ENCODE measurements at places on chromosomes 11 and 22.
A peak's percentile ranks its signal among the peaks of the same experiment; 100 is the strongest.

DNA sequence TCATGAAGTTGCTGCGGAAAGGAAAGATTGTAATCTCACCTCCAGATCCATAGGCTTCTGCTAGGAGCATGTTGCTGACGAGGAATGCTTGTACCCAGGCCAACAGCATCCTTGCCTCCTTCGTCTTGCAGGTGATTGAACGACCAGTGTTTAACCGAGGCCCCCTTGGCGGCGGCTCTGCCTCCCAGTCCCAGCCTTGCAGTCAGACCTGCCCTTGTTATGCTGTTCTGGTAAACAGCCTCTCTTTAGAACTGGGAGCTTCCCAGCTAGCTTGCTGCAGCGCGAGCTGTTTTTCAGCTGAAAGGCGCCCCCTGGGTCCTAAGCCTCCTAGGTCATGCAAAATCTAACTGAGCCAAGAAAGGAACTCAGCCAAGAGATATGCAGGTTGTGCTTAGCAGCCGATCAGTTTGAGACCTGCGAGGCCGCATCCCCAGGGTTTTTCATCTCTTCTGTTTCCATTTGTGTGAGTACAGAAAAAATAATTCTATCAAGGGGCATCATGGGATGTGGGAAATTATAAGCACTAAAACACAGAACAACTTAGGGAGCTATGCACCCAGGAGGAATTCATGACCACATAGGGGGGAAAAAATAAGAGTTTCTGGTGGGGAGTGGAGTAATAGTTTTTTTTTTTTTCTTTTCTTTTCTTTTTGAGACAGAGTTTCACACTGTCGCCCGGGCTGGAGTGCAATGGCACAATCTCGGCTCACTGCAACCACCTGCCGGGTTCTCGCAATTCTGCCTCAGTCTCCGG lies at the start of gene PIK3IP1:
Gene PIK3IP1 (minus strand): TSS at position 253 of the 754 bp plus-strand sequence. CDS start 144 bp downstream, at position 109.
- peak; percentile 70 for DNase-seq

GRCh38 chr11:1064167-1064566 lies 10.5 kb upstream of the MUC2 start:
- DNase-seq, result no peak

DNA sequence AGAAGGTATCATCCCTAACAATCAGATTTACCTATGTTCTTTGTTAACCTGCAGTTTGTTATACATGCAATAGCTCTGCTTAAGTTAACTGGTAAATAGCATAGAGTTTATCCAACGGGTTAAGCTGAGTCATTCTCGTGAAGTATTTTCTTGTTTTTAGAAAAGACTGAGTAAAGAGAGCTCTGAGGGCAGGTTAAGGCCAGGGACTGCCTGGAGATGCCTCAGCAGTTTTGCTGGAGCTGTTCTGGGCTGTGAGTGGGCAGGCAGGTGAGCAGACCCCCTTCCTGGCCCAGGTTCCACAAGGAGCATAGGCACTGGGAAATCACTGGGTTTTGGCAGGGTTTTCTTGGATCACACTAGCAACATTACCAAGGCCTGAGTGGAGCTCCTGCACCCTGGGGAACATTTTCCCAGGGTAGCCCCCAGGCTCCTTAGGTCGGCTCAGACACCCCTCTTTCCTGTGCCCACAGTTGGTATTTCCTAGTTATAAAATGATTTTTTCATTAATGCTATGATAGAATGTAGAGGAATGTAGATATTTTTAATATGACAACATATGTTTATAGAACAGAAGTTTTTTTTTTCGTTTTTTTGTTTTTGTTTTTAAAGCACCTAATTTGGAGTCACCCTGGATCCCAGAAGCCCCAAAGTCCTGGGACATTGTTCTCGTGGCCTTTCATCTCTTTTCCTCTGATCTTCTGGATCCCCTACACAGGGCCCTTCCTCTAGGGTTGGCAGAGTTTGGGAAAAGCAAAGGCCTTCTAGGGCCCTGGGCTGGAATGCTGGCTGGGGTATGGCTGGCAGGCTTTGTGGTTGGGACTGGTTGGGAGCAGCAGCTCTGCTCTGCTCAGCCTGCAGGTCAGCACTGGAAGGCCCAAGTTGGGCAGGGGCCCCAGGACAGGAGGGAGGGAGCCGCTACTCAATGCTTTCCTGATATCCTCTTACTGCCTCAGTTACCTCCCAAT lies 26.7 kb downstream of the IRAG1 start:
- no peak for DNase-seq

DNA sequence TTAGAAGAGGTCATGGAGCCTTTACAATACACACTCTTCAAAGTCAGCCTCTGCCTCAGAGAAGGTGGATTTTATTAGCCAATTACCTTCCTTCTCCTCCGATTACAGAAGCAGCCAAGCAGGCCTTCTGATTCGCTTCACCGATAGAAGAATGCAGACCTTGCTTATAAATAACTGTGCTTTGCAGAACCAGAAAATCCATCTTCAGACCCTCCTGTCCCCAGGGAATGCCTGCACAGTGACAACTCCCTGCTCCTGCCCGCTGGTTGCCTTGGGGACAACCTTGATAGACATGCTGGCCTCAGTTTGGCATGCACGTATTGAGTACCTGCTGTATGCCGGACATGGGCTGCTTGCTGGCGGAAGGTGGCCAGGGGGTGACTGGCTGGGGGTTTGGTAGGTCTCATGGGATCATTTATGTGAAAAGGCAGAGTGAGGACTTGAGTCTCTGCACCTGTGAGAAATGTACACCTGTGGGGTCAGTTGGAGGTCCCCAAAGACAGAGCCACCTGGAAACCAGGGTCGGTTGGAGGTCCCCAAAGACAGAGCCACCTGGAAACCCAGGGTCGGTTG lies 1238.7 kb downstream of the BRD1 start:
- DNase-seq, result no peak

Data from HT1080 (cell line).